ENCODE measurements at places on chromosomes 12 and 14.
A peak's percentile ranks its signal among the peaks of the same experiment; 100 is the strongest.

DNA sequence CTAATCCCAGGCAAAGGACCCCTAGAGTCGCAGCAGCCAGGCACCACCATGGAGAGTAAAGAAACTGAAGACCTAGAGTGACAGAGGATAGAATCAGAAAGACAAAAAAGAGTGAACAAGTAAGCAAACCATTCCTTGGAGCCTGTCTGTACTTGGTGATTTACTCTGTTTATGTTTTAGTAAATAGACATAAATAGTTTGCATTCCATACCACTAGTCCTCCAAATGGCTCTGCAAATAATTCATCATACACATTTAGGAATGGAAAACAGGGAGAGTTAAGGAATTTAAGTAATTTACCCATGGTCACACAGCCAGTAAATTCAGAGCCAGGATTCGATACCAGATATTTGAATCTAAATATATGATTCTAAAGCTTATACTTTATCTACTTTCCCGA, 2.8 kb downstream of the OLR1 start:
- no peak for DNase-seq

DNA sequence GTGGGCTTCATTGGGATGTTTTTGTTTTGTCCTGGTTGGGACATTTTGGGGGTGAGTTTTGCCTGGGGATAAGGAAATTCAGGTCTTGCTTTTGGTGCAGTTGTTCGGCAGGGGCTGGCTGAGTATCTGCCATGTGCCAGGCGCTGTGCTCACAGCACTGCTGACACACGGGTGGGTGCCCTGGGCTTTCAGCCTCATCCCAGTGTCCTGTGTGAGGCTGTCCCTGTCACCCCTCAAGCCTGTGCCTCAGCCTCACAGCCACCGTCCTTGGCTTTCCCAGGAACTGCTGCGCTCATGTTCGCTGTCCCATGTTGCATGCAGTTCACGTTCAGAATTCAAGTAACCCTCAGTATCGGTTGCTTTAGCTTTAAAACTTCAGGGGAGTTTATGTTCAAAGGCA, 24.9 kb downstream of the XRCC3 start:
- no peak for DNase-seq

DNA sequence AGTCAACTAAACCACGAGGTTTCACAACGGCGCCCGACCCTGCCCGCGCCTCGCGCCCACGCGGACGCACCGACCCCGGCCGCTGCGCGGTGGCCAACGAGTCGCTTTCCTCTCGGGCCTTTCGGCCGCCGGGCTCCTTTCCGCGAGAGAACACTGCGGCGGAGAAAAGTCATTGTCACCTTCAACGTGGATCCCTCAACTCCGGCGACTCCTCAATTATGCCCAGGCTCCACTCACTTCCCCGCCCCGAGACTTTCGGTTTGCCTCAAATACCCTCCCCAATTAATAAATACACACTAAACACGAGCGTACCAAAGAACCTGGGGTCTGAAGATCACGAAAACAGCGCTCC, 450 bp downstream of the SINHCAF start:
- DNase-seq: no peak

GRCh38 chr12:80443974-80444666, at the start of gene PTPRQ:
Gene PTPRQ, plus strand, starts transcription at chr12:80444235. Its CDS starts 111 bp downstream, at chr12:80444346.
- DNase-seq: no peak

DNA sequence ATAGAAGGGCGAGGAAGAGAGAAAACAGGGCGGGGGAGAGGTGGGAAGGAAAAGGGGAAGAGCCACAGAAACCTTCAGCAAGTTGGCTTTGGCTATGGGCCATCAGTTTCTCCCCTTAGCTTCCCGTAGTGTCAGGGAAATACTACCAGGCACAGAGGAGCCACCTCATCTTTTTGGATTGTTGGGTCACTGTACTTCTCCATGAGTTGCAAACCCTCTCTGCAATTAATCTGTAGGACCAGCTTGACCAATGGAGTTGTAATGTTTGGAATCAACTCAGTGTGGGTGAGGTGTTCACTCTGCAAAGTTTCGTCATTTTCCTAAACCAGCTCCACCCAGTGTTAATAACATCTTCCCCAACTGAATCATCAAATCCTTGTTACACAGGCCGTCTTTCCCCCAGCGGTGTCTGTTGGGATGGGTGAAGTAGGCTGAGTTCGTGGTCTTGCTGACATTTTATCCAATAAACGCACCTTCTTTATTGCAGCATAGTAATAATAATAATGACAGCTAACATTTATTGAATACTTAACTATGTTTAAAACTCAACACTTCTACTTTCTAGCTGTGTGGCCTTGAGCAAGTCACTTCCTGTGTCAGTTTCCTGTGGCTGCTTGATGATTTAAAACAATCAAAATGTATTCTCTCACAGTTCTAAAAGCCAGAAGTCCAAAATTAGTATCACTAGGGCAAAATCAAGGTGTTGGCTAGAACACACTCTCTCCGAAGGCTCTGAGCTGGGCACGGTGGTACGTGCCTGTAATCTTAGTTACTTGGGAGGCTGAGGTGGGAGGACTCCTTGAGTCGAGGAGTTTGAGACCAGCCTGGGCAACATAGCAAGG, 8.1 kb upstream of the GLTP start:
- DNase-seq: peak; percentile 40

DNA sequence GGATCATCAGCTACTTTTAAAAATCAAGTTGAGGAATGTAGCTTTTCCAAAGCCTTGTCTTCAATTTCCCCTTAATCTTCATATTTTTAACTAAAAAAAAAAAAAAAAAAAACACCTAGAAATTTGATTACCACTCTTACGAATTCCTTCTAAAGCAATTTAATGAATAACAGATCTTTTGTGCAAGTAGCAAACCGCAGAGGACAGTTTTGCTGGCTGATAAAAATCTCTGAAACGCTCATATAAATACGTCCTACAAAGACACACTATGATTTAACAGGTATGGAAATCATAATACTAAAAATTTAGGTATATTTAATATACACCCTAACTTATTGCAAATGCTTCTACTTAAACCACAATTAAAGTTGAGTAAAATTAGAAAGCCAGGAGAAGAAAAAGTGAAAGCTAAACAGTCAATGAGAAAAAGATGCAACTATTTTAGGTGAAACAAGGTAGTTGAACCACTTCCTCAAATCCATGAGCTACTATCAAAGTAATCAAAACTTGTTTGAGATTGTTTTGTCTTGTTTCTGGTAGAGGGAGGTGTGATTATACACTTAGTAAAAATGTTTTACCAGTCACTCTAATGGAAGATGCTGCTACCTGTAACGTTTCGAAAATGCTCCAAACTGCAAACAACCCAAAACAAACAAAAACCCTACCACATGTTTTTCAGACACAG, 2.2 kb downstream of the PAWR start:
- DNase-seq: no peak

DNA sequence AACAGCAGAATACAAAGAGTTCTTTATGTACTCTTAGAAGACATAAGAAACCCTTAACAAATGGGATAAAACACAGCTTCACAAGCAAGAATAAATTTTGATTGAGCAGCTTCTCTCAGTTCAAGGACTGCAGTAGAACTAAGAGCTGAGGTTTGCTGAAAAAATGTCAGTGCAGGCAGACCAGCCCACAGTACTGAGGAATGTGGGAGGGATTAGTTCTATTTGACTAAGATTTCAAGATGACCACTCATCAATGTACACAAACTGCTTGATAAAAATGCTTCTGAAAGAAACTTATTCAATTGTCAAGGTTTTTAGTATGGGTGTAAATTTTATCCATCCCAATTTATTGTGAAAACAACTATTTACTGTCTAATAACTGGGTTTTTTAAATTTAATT, 138.4 kb downstream of the SEC23A start:
- no peak for DNase-seq
